ENCODE measurements at places on chromosomes 5 and 9.

GRCh38 chr5:115815006-115815692 is 1.3 kb downstream of the CDO1 start:
- no peak for DNase-seq

GRCh38 chr5:16492398-16493140 is 27.0 kb upstream of the ZNF622 start:
- no peak for DNase-seq

DNA sequence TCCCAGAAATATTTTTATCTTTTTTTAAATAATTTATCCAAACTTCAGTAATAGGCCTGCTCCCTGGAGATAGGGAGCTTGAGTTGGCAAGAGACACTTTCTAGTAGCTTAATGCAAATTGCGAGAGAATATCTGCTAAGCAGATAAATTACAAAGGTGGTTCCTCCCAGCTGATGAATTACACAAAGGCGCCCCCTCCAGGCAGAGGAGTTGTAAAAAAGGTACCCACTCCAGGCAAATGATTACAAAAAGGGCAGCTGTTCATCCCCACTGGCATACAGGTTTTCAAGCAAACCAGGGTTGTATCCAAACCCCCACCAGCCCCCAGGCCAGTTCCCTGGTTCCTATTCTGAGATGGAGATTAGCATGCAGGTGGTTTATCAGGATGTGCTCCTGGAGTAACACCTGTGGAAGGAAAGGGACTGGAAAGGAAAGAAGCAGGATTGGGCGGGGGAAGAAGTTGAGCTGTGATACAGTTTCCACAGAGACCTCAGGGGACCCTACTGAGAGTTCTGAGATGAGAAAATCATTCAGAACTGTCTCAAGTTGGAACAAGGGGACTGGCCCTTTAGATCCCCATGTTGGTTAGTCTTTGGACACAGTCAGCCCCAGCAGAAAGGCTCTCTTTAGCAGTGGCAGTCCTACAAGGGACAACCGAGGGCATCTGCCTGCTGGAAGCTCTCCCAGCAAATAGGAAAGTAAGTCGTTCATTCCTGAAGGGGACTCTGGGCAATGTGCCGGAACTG is 25.5 kb downstream of the ESM1 start:
- no peak for DNase-seq

- DNase-seq: no peak
These were observed 680.8 kb downstream of the CETN3 start for GRCh38 chr5:89728750-89729149.

GRCh38 chr9:122186777-122187470 is 27.2 kb downstream of the MORN5 start:
- no peak for DNase-seq

DNA sequence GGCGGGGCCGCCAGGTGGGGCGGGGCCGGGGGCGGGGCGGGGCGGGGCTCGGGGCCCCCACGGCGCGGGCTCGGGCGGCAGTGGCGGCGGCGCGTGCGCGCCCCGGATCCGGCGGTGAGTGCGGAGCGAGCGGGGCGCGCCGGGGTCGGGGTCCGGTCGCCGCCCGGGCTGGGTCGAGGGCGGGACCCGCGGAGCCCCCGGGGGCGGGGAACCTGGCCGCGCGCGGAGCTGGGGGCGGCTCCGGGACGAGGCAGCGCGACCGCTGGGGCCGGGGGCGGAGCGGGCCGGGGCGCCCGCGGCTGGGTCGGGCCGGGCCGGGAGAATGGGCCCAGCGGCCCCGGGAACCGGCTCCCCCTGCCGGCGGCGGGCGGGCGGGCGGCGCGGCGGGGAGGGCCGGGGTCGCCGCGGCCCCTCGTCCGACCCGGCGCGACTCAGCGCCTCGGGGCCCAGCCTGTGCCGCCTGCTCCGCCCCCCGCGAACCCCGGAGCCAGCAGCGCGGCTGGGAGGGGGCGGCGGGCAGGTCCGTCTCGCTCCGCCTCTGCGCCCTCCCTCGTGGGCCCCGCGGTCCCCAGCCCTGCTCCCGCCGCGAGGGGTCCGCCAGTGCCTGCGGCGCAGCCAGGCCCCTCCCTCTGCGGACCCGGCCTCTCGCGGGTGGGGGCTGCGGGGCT is 3.1 kb downstream of the EGFL7 start:
- DNase-seq: no peak

DNA sequence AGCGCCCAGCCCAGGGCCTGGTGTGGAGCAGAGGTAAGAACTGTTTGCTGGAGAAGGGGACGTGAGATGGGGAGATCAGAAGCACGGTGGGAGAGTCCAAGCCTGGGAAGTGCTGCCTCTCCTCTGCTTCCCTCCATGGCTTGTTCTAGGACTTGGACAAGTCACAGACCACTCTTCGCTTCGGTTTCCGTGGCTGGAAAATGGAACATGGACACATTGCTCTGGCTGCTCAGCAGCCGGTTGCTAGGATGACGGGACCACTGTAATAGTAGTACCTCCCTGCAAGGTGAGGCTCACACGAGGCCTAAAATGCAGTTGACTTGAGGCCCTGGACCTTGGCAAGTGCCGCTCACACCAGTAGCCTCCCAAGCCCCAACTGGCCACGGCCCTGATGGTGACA is 175.8 kb upstream of the FSTL4 start:
- no peak for DNase-seq

GRCh38 chr5:174721530-174722432 is 2.6 kb upstream of the MSX2 start:
- no peak for DNase-seq

GRCh38 chr9:34810187-34810524 is 100.2 kb upstream of the CCL21 start:
- DNase-seq: no peak

DNA sequence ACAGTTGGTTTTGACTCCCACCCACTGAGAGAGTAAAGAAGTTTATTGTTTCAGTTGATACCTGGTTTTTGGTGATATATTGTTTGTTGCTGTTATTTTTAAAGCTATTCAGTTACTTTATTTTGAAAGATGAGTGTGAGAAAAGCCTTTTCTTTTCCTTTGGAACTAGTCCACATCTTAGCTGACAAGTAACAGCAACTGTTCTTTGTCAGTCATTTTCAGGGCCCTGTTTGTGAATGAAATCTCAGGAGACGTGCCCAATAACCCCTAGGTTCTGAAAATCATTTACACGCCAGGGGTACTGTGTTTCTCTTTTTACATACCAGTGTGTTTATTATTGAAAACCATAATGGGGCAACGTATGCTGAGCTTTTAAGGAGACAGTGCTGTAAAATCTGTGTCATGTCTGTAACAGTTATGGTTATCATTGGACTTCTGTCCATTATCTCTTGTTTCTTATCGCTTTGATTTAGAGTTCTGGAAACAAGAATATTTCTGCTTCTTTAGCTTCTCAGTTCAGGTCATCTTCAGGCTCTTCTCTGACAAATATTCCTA is 75.0 kb downstream of the LIX1 start:
- DNase-seq: no peak
